ENCODE measurements at places on chromosomes 3 and 15. TPM values are rescaled to one million over a fixed set of nuclear protein-coding genes. Genes with fewer than 3 reads are reported as not detected.
A peak's percentile ranks its signal among the peaks of the same experiment; 100 is the strongest.

DNA sequence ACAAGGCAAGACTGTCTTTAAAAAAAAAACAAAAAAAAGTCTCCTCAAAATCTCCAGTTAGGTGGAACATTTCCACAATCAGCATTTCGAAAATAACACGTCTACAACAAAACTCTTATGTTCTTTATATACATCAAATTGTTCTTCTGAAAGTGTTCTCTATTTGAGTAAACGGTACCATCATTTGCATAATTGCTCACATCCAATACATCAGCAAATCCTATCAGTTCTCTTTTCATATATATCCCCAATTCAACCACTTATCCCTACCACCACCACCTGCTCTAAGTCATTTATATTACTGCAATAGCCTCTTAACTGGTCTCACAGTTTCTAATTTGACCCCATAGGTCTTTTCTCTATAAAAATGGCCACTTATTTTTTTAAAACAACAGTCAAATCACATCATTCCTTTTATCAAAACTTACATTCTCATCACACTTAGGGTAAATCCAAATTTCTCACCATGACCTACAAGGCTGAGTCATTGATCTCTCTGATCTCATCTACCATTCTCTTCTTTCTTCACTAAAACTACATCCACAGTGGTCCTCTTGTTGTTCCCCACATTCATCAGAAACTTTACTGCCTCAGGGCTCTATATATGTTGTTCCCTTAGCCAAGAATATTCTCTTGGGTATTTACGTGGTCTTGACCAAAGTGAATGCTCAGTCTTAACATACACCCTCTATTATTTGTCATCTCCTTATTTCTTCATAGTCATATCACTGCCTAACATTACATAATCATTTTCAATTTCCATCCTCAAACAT lies 237.0 kb downstream of the SCAPER start:
- no peak for DNase-seq

DNA sequence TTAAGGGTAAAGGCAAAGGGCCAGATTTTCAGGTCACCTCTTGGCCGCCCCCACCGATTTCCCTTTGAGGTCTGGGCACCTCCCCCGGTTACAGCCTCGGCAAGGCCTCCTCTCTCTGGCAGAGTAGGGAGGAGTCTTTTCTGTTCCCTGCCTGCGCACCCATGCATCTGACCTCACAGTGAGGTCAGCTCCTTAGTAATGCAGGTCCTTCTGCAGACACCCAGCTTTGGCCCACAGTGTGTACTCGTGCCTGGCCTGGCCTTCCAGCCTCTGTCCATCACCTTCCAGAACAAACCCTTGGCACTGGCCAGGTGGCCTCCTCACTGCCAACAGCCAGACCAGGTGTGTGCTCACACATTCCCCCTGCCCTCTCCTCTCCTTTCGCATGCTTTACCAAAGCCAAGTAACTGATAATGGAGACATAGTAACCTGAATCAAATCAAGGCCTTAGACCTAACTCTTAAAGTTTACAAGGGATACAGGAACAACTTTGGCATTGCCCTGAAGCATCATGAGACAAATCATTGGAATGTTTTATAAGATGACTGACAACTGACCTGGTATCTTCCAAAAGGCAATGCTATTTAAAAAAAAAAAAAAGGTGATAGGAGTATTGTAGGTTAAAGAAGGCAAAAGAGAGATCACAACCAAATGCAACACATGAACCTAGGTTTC lies 61.3 kb downstream of the CORO2B start:
- DNase-seq, result no peak

DNA sequence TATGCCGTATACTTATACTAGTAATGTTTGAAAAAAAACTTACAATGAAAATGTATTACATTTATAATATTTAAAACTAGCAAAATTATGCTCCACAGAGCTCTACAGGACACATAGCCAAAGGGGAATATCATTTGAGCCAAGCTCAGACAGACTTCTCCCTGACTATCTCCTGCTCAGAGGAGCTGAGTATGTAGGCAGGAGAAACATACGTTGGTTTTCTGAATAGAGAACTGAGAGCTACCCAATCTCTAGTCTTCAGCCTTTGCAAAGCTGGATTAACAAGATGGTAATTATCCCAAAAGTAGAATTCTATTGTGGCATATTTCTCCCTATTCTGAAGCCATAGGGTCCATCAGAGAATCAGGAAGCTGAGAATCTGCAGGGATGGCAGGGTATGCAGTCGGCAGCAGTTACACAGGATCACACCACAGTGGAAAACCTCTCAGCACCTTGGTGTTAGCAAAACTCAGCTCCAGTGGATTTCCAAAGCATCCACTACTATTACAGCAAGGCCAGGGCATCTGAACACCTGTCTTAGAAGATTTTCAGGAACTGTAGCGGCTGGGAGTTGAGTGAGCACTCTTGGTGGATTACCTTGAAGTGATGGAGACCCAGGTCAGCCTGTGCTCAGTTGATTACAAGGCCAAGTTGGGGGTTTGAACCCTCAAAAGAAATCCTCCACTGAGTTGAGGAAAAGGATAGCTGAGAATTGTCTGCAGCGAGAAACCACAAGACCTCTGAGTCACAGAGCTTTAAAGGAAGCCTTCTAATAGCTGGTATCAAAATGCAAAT lies 30.1 kb downstream of the GPR15 start:
- DNase-seq, result no peak

GRCh38 chr3:88211096-88211890 lies 61.5 kb downstream of the C3orf38 start:
- no peak for DNase-seq

DNA sequence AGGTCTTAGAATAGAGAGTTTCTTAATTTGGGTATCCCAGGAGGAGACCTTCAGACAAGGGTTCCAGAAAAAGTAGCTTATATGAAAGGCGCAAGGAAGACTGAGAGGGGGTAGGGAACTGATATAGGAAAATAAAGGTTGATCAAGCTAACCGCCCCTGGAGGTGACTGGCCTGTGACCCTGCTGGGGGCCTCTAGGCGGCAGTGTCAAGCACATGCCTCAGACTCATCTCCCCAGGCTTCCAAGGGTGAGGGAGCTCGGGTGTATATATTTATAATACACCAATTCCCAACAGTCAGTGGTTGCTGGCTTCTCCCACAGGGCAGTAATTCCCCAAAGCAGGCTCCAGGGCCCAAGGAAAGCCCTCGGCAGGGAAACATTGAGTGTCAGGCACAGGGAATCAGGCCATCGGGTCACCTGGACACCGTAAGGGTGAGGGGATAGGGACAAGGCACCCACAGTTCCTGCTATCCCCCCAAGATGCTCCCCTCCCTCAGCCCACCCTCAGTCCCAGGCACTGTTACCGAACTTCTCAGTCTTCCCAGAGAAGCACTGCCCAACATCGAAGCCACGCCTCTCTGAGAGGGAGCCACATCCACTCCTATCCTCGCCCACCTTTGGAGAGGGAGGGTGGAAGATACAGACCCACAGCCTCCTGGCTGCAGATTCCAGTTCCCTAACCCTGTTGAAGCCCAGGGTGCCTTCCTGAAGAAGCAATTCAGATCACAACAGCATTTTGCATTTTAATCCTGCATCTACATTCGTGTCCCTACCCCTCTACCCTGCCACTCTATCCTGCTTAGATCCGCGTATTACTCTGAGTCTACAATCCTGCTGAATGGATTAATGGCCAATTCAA lies 19.5 kb upstream of the CAV3 start:
- no peak for DNase-seq

- no peak for DNase-seq
Measured at GRCh38 chr15:27183201-27183600, 212.2 kb downstream of the GABRG3 start.

GRCh38 chr3:3023111-3023745 lies 86.9 kb downstream of the IL5RA start:
- no peak for DNase-seq

DNA sequence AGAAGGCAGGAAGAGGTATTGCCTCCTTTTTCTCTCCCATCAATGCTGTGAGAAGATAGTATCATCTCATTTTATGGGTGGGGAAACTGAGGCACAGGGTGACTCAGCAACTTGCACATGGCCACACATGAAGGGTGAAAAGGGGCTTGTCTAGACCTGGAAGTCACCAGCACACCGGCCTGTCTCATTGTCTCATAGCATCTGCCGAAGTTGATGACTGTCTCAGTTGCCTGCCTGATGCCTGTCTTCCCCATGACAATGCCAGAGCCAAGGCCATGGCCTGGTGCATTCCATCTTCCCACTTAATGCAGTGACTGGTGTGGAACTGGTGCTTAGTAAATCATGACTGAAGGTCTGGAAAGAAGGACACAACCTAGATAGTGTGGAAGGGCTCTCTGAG lies 27.9 kb upstream of the PRR23E start:
- no peak for DNase-seq

DNA sequence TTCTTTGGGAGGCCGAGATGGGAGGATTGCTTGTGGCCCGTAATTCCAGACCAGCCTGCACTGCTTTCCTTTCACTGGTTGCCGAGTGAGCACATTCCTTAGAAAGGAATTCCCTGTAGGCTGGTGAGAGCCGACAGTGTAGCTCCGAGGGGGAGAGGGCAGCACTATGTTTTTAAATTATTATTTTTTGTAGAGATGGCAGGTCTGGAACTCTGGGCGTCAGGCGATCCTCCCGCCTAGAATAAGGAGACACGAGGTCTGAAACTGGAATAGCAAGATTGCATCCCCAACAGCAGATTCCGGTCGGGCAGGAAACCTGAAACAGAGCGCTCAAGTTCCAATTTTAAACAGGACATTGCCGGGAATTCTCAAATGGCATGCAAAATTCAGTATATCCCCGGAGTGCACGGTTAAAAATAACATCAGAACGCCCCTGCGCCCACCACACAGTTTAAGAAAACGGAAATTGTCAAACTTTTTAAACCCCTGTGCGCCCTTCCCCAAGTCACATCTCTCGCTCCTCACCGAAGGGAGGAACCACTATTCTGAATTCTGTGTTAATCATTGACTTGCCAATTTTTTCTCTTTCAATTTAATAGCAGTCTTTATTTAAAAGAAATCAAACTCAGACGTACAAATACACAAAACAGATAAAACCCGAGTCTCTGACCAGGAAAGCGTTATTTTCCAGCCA lies 643 bp upstream of the RNU5B-1 start:
- peak; percentile 57 for DNase-seq

- peak; percentile 43 for DNase-seq
Measured at GRCh38 chr3:150256782-150257181, 151.3 kb upstream of the TSC22D2 start.

GRCh38 chr3:59001675-59002074 lies 48.1 kb downstream of the CFAP20DC start:
- peak; percentile 34 for DNase-seq

GRCh38 chr3:9704347-9705322 lies 1.0 kb downstream of the CPNE9 start:
- peak; percentile 43 for DNase-seq

GRCh38 chr15:19956124-19956796 lies 585.3 kb downstream of the GOLGA6L6 start:
- DNase-seq, result no peak

GRCh38 chr3:3068358-3068881 lies 41.8 kb downstream of the IL5RA start:
- no peak for DNase-seq

DNA sequence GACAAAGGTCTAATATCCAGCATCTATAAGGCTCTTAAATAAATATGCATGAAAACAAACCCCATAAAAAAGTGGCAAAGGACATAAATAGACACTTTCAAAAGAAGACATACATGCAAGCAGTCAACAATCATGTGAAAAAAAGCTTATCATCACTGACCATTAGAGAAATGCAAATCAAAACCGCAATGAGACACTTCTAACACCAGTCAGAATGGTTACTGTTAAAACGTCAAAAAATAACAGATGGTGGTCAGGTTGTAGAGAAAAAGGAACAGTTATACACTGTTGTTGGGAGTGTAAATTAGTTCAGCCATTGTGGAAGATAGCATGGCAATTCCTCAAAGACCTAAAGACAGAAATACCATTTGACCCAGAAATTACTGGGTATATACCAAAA lies 440.7 kb upstream of the KCNMB2 start:
- DNase-seq, result no peak

DNA sequence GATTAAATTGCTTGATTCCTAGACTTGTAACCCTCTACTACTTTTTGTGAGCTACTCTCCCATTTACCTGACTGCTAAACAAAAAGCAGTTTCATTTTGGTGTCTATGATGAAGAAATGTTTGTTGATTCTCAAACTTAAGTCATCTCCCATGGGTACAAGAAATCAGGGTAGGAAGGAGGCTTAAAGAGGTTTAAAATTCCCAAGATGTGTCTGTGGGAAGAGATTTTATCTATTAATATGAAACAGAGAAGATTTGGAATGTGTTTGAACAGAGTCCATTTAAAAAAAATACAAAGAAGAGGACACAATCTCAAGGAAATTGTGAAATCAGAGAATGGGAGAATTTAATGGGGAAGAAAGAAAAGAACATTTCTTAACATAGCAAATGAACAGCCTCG lies 14.8 kb downstream of the P3H2 start:
- no peak for DNase-seq

GRCh38 chr3:146865175-146865755 lies 260.1 kb upstream of the PLSCR5 start:
- DNase-seq, result no peak

DNA sequence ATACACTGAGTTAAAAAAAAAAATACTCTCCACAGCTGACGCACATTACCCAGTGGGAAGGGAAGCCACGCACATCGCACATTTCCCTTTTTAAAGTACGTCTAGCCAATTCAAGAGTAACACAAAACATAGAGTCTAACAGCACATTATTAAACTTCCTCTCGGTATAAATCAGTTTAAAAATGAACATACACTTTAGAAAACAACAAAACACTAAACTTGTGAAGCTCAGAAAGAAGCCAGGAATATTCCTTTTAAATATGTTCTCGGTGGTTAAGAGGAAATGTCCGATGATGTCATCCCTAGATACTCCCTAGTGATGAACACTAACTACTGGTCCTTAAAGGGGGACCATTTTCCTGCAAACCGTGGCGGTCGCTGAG lies 721 bp downstream of the MYEF2 start:
- peak; percentile 84 for DNase-seq

GRCh38 chr15:55402707-55403106 lies 5.5 kb downstream of the CCPG1 start:
- peak; percentile 10 for DNase-seq

GRCh38 chr15:66692808-66693596 lies 9.0 kb upstream of the SMAD6 start:
- DNase-seq, result no peak

GADL1 gene
- not detected for total RNA-seq

GATM gene
- 0.34 TPM for total RNA-seq

CDHR4 gene
- not detected for total RNA-seq

CHCHD4 gene
- 16.0 TPM for total RNA-seq

LSAMP gene
- not detected for total RNA-seq

SKOR1 gene
- 0.05 TPM for total RNA-seq

RPL4 gene
- 3,818 TPM for total RNA-seq

SLC28A2 gene
- total RNA-seq, result not detected

B3GNT5 gene
- 40.3 TPM for total RNA-seq

GNAI2 gene
- 624 TPM for total RNA-seq

HACD3 gene
- total RNA-seq, result 93.1 TPM
